KG1 (cell line): ENCODE measurements at places on chromosomes 6 and 20.

GRCh38 chr6:133964052-133964451, 11.0 kb downstream of the TBPL1 start:
- DNase-seq: no peak

- no peak for DNase-seq
Measured at GRCh38 chr6:70133246-70133645, 169.6 kb downstream of the COL9A1 start.

- DNase-seq: no peak
Measured at GRCh38 chr6:78700991-78701390, 166.4 kb upstream of the IRAK1BP1 start.

DNA sequence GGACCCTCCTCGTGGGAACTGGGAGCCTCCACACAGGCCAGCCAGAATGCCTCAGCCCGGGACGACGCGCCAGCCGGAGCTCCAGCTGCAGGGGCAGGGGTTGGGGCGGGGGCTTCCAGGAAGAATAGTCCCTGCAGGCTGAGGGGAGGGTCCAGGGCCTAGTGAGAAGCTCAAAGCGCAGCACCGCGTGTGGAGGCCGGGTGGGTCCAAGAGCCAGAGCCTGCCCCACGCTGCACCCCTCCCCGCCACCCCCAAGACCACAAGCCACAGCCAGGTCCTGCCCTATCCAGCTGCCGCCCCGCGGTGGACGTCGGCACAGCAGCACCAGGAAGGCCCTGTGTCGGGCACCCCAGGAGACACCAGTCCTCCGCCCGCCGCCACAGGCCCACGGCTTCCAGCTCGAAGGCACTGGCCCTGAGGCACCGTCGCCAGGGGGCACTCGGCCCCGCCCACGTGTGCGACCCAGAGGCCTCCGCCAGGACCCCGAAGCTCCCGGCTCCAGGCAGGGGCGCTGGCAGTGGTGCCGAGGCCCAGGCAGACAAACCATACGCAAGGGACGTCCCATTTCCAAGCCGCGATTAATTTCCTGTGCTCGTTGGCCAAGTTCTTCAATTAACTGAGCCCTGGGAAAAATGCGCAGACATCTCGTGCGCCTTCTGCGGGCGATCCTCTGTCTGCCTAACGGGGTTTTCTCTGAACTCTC, 19.5 kb downstream of the KCNQ2 start:
- DNase-seq: no peak

- DNase-seq: no peak
Measured at GRCh38 chr6:170122651-170123050, 168.2 kb downstream of the DLL1 start.
